ENCODE measurements at places on chromosomes 5 and 9.
A peak's percentile ranks its signal among the peaks of the same experiment; 100 is the strongest.

DNA sequence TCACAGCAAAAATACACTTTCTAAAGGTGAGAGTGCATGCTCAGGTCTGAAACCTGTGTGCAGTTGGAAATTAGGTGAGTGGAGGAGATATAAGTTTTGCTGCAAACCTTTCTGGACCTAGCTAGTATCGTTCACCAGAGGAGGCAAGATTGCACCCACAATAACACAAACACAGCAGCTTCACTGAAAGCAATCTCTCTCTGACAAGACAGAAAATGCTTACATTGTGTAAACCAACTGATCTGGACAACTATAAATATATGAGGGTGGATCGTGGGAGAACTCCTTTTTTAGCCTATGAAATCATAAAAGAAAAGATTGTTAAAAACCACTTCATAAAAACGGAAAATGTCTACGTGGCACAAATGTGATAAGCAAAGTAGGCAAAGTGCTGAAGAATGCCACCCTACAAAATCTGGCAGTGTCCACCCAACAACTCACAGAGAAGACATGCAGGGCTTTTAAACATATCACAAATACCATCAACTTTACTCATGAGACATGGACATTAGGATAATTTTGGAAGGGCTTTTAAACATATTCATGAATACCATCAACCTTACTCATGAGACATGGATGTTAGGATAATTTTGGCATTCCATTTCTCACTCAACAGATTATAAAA lies 134.3 kb downstream of the CDH18 start:
- DNase-seq, result no peak

- no peak for DNase-seq
These were observed 1172.9 kb downstream of the CDH12 start for GRCh38 chr5:21680196-21680595.

DNA sequence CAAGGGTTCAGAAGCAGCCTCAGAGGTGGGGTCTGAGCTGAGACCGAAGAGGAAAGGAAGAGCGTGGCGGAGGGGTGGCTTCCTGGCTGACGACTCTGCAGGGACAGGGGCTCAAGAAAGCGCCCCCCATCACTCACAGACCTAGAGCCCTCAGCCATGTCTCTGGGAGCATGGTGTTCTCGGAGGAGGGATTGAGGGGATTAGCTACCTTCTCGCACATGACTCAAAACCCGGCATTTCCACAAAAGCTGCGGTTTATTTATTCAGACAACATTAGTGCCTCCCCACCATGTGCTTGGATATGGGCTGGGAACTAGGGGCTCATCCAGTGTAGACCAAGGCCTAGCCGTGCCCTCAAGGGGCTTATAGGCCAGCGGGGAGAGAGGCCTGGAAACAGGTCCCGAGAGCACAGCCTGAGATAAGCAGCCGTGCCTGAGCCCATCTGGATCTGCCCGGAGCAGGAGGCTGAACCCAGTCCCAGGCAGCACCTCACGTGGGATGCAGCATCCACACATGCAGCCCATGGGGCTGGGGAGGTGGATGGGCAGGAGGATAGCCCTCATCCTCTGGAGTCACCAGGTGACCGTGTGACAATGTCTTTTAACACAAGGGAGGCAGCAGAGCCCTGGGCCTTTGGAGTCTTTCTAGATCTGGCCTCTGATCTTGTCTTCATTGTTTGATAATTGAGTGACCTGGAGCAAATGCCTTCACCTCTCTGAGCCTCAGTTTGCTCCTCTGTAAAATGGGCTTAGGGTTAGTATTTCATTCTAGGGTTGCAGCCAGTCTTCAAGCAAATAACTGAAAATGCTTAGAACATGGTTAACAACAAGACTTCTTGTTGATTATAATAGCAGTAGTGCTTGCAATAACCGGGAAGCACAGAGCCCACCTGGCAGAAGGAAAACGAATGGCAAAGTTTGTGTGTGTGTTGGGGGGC lies 878 bp upstream of the HMCN2 start:
- no peak for DNase-seq

GRCh38 chr5:149357370-149358293 lies at the start of gene PCYOX1L:
TSS of gene PCYOX1L (plus strand) at chr5:149358046. CDS start at chr5:149358069, 23 bp downstream.
- DNase-seq, result peak; percentile 93

DNA sequence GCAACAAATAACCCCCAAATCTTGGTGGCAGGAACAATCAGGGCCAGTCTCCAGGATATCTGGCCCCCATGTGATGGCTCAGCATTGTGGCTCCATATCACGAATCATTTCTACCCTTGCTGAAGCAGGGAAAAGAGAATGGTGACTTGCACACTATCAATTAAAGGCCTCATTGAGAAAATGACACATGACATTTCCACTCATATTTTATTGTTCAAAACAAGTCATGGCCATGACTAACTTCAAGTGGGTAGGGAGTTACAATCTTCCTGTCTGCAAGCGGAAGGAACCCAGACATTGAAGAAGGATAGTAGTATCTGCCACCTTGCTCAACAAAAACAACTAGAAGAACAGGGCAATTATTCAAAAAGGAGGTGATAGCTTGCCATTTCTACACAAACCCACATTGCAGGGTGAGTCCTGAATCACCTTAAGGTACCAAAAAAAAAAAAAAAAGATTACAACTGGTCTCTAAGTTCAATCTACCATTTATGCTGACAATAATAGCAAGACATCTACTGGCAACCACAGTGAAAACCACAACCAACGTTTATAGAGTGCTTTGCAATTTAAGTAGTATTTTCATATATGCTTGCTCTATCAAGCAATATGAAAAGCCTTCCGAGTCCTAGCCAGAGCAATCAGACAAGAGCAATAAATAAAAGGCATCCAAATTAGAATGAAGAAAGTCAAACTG lies 186.7 kb upstream of the DAPK1 start:
- DNase-seq, result no peak

DNA sequence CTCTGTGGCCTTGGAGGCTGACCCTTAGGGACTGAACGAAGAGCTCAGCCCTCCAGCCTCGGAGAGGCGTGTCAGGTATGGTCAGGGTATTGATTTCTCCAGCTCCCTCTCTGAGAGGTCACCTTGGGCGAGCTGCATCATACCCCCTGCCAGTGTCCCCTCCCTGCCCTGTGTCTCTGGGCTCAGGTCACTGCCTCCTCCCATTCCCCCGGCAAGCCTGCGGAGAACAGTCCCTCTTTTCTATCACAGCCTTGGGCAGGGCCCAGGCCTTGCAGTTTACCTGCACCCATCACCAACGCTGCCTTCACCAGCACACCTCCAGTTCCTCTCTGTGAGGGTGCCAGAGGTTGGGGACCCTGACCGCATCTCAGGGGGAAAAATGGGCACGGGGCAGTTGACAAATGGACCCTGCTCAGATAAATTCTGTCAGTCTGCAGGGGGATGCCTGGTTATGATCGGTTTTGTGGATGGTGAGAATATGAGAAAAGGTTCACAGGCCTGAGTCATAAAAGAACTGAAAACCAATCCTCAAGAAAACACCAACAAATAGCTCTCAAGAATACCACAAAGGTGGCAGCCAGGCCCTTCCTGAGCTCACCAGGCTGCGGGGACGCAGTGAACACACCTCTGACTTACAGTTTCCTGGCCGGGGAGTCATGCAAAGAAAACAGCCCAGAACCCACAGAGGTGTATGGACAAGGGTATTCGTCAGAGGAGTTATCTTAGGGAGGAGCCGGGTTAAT lies 24.7 kb upstream of the RXRA start:
- peak; percentile 83 for DNase-seq

DNA sequence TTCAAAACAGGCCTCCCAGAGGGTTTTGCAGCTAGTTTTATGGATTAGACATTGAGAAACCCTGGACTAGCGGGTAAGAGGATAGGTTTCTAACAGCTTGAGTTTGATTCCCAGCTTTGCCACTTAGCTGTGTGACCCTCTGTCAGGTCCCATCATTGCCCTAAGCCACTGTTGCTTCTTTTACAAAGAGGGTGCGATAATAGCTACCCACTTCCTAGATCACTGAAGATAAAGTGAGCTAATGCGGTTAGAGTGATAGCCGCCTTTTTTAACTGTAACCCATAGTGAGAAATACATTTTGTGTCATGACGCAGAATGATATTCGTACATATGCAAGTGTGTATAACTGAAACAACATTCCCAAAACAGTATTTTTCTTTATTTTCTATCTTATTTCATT lies 40.3 kb downstream of the CSF1R start:
- no peak for DNase-seq

DNA sequence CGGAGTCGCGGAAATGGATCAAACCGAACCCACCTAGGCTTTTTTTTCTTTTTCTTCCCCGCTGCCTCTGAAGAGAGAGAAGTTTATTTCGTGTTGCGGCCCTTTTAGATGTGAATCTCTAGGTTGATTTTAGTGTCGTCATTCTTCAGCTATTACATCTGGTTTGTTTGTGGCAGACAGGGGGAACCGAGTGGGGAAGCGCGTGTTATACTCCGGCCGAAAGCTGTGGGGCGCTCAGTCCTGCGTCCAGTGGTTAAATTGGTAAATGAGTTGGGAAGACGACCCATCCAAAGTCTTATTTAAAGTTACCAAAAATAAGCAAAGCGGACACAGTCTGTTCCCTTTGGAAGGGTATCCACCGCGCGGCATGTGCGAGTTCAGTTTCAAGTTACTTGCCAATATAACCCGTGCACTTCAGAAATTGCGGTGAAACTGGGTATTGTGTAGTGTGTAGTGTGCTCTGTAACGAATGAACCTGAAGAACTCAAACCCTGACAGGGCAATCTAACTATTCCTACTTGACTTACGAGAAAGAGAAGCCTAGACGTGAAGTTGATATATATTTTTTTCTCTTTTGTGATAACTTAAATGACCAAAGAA lies 1.3 kb downstream of the MAN2A1 start:
- peak; percentile 55 for DNase-seq

- DNase-seq, result no peak
These were observed 7.4 kb upstream of the CARD19 start for GRCh38 chr9:93088656-93089015.

GRCh38 chr5:18888821-18889220 lies 1099.2 kb downstream of the CDH18 start:
- DNase-seq, result no peak

GRCh38 chr5:35956429-35956828 lies 18.0 kb upstream of the CAPSL start:
- no peak for DNase-seq

GRCh38 chr9:137918331-137919094 lies 40.9 kb downstream of the CACNA1B start:
- DNase-seq, result no peak
